ENCODE measurements at places on chromosomes 4 and X.

DNA sequence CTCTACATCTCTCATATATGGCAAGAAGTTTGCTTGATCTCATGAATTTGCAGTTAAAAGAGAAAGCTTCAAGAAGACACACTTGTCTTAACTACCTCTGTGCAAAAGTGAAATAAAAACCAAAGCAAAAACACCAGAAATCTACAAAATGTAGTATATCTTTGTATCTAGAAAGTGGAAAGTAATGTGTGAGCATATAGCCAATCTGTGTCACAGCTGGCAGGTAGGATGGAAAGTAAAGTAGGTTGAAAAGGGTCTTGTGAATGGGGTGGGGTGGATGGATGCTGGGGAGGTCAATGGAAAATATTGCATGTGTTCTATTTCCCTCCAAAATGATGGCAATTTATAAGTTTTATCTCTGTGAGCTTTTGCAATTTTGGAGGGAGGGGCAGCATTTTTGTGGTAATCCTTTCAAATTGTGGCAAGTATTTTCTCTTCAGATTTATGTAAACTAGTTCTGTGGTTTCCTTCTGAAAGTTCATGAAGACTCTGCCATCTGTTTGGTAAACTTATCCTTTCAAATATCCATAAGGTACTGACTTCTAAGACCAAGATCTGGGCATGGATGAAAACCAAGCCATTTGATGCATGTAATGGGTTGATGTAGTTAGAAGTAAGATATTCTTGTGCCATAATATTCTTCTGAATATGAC lies 215.9 kb upstream of the GIMD1 start:
- DNase-seq = no peak

- DNase-seq = no peak
These were observed 54.4 kb upstream of the ANKRD17 start for GRCh38 chr4:73312967-73313366.

DNA sequence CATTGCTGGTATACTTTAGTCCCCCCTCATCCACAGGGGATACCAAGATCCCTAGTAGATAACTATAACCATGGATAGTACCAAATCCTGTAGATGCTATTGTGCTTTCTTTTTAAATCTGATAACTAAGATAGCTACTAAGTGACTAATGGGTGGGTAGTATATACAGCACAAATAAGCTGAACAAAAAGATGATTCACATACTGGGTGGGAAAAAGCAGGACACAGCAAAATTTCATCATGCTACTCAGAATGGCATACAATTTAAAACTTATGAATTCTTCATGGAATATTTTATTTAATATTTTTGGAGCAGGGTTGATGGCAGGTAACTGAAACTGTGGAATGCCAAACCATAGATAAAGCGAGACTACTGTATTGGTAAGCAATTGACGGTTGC lies 161.6 kb downstream of the IL15 start:
- no peak for DNase-seq

GRCh38 chr4:36337665-36338185 lies 56.3 kb downstream of the DTHD1 start:
- no peak for DNase-seq
